ENCODE measurements at places on chromosomes 5 and 9.
A peak's percentile ranks its signal among the peaks of the same experiment; 100 is the strongest.

DNA sequence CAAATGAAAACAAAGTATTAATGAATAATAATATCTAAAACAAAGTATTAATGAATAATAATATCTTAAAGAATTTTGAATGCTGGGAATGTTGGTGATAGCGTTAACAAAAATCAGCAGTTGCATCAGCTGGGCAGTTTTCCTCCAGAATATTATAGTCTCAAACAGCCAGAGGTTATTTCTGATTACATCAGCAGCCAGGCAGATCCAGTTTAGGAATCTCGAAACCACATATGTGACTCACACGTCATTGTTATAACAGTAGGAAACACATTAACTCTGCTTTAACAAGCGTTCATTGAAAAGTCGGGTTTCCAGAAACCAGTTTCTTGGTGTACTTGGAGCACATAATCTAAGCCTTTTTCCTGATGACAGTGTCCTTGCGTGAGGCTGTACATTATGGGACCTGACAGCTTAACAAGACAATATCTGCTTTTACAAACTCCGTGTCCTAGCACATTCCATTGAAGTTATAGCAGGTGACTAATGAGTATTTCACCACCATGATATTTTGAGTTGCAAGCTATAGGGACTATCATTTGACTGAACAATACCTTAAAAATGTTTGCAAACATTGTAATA, 559.5 kb upstream of the KLF4 start:
- DNase-seq, result no peak

DNA sequence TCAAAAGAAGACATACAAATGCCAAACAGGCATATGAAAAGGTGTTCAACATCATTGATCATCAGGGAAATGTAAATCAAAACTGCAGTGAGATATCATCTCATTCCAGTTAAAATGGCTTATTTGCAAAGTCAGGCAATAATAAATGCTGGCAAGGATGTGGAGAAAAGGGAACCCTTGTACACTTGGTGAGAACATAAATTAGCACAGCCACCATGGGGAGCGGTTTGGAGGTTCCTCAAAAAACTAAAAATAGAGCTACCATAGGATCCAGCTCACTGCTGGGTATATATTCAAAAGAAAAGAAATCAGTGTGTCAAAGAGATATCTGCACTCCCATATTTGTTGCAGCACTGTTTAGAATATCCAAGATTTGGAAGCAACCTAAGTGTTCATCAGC, 50.3 kb downstream of the AP3S1 start:
- no peak for DNase-seq

GRCh38 chr5:124655251-124655917, 91.1 kb downstream of the ZNF608 start:
- no peak for DNase-seq

DNA sequence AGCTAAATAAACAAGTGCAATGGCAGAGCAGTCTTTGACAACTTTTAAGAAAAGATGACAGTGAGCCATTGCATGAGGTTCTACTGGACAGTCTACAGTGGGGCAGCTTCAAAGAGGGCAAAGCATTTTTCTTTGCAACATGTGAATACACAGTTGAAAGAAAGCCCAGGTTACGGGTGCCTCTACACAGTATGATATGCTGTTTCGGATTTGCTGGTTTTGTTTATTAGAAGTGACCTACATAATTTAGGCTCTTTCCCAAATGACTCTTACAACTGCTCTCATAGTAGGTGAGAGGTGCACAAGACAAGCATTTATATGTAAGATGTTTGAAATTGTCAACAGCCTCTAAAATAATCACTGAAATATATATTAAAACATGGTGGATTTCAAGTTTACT, 62.4 kb downstream of the MEF2C start:
- no peak for DNase-seq

DNA sequence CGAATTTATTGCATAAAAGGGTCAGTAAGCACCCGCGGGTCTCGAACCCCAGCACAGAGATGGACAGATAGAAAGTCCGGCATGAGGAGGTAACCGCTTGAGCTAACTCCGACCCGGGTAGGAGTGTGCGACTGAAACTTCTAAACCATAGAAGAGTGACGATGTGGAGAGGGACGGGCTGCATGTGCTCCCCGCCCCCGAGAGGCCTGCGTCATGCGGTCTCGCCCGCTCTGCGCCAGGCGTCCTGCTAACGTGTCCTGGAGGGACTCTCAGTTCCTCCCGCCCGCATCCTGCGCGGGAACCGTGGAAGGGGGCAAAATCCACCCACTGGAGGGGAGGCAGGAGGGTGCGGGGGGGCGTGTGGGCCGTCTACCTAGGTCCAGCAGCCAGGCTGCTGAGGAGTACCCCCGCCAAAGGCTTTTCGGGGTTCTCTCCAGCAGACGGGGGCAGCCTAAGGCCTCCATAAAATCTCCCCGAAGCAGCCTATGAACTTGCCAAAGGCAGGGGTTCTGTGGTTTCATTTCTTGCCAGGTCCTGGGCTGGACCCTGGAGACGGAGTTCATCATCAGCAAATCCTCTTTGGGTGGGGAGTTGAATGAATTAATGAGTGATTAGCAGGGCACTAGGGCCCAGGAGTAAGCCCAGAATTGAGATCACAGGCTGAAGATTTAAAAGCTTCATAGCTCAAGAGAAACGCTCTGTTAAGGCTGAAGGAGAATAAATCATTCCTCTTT, 51.9 kb downstream of the TGFBI start:
- DNase-seq, result peak; percentile 85

DNA sequence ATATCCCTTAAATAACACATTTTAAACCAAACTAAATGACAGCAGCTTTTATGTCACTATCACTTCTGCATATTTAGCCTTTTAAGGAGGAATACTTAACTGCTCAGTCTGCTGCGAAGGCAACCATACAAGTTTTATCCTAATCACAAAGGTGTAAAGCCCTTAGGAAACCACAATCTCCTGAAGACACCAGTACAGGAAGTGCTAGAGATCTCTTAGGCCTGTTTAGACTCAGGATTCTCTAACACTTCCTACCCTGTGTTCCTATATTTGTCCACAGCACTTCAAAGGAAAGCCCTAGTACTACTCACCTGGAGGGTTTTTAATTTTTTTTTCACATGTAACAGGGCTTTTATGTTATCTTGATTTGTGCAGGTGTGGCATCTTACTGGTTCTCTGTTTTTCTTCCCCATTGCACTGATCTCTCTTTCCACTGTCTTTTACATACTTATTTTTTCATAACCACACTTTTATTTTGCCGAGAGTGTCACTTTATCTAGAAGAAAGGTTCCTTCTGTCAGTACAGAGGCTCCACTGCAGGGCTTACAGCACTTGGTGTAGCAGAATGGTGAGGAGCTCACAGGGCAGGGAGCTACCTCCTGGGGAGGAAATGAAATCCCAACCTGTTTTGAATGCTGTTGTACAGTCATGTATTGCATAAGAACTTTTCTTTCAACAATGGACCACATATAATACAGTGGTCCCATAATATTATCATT, 1060.6 kb upstream of the ACO1 start:
- peak; percentile 41 for DNase-seq

- peak; percentile 60 for DNase-seq
Measured at GRCh38 chr5:98933445-98934072, 4.8 kb upstream of the CHD1 start.

- DNase-seq, result no peak
Measured at GRCh38 chr5:88507261-88507660, 238.6 kb upstream of the TMEM161B start.

- no peak for DNase-seq
Measured at GRCh38 chr5:33933723-33934169, 2.4 kb upstream of the RXFP3 start.

DNA sequence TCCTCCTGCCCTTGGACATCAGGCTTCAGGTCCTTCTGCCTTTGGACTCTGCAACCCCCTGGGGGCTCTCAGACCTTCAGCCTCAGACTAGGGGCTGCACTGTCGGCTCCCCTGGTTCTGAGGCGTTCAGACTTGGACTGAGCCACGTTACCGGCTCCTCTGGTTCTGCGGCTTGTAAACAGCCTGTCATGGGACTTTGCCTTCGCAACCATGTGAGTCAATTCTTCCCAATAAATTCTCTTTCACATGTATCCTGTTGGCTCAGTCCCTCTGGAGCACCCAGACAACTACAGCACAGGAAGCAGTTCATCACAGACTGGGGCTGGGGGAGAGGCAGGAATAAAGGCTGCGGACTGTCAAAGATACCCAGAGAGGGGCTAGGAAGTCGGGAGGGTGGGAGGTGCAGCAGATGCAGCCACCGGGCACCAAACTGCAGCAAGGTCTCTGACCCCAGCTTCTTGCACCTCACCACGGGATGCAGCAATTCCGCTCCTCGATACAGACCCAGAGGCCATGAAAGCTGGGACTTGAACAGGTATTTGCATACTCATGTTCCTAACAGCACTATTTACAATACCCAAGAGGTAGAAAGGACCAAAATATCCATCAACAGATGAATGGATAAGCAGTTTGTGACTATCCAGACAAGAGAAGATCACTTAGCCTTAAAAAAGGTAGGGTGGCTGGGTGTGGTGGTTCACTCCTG, 100.8 kb downstream of the COL23A1 start:
- DNase-seq, result no peak

DNA sequence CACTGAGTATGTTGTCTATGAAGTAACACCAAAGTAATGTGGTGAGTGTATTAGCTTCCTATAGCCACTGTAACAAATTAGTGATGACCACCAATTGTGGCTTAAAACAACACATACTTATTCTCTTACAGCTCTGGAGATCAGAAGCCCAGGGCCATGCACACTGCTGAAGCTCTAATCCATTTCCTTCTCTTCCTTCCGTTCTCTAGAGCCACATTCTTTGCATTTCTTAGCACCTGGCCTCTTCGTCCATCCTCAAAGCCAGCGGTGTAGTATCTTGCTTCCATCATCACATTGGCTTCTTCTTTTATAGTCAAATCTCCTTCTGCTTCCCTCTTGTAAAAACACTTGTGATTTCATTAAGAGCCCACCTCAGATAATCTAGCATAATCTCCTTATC, 230.3 kb upstream of the RFX3 start:
- DNase-seq, result no peak

- no peak for DNase-seq
Measured at GRCh38 chr9:69798744-69799143, 21.9 kb upstream of the CFAP95 start.

- no peak for DNase-seq
Measured at GRCh38 chr9:18851069-18851795, 181.8 kb downstream of the SAXO1 start.

- DNase-seq, result no peak
Measured at GRCh38 chr5:103094737-103095136, 25.2 kb downstream of the GIN1 start.

- no peak for DNase-seq
Measured at GRCh38 chr5:142643634-142644033, 42.3 kb downstream of the FGF1 start.

- DNase-seq, result no peak
Measured at GRCh38 chr9:127285965-127286364, 21.4 kb downstream of the GARNL3 start.

GRCh38 chr5:79517601-79518000, 3.7 kb upstream of the HOMER1 start:
- DNase-seq, result no peak

DNA sequence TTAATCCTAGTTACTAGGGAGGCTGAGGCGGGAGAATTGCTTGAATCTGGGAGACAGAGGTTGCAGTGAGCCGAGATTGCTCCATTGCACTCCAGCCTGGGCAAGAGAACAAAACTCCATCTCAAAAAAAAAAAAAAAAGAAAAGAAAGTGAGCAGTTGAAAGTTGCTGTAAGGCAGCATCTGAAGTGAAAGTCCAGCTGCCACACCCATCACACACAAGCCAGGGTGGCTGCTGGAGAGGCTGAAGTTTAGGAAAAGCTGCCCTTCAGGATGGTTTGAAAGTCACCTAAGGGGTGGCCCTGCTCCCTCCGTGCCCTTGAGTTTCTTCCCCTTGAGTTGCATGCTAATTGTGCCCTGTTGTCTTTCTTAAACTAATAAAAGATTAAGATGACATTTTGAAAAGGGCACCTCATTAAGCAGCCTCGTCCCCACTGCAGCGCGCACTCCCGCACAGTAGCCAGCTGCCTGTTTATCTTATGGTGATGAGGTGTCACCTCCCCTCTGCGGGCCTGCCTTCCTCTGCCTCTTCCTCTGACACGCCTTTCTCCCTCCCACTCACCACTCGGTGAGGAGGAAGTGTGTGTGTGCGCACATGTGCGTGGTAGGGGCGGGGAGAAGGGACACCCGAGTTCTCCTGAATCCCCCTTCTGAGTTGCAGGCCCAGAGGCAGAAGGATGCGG, 104.2 kb upstream of the PANK3 start:
- no peak for DNase-seq

- peak; percentile 39 for DNase-seq
Measured at GRCh38 chr9:20884985-20885593, 146.4 kb downstream of the HACD4 start.

DNA sequence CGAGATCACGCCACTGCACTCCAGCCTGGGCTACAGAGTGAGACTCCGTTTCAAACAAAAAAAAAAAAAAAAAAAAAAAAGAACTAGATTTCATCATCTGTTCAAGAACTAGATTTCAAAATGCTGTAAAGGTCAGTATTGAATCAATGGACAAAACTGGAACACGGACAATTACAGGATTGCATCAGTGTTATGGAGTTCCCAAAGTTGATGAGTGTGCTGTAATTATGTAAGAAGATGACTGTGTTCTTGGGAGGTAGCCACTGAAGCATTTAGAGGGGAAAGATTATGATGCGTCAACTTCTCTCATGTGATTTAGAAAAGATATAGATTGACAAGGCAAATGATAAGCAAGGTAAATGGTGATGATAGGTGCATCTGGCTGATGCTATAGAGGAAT, 6.5 kb downstream of the FAM240B start:
- DNase-seq, result no peak

GRCh38 chr5:180215783-180216630, 7.0 kb upstream of the RASGEF1C start:
- no peak for DNase-seq

- DNase-seq, result no peak
Measured at GRCh38 chr5:61416420-61416819, 84.4 kb downstream of the ZSWIM6 start.

All from T-helper 2 cell (primary cell).